COR-L47 (cell line): ENCODE measurements at places on chromosomes 1 and 21.

- no peak for DNase-seq
These were observed 107.8 kb upstream of the WNT4 start for GRCh38 chr1:22250724-22251123.

DNA sequence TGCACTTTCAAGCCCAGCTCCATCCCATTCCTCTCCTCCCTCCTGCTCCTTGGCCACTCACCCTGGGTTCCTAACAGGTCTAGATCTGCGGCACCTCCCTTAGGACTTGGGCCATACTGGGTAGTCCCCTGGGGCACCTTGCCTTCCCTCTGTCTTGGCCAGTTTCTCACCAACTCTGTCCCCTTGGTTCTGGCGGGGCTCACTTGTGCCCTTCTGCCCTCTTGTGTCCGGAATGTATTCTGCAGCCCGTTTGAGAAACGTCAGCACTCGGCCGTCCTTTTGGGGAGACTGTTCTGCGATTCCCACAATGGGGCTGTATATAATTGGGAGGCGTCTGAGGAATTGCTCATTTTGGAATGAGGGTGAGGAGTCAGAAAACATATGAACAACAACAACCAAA lies 162.4 kb downstream of the ZSCAN20 start:
- no peak for DNase-seq

GRCh38 chr1:99728494-99729235 lies 37.8 kb downstream of the FRRS1 start:
- no peak for DNase-seq

GRCh38 chr1:220893701-220894024 lies 14.4 kb downstream of the HLX start:
- no peak for DNase-seq

DNA sequence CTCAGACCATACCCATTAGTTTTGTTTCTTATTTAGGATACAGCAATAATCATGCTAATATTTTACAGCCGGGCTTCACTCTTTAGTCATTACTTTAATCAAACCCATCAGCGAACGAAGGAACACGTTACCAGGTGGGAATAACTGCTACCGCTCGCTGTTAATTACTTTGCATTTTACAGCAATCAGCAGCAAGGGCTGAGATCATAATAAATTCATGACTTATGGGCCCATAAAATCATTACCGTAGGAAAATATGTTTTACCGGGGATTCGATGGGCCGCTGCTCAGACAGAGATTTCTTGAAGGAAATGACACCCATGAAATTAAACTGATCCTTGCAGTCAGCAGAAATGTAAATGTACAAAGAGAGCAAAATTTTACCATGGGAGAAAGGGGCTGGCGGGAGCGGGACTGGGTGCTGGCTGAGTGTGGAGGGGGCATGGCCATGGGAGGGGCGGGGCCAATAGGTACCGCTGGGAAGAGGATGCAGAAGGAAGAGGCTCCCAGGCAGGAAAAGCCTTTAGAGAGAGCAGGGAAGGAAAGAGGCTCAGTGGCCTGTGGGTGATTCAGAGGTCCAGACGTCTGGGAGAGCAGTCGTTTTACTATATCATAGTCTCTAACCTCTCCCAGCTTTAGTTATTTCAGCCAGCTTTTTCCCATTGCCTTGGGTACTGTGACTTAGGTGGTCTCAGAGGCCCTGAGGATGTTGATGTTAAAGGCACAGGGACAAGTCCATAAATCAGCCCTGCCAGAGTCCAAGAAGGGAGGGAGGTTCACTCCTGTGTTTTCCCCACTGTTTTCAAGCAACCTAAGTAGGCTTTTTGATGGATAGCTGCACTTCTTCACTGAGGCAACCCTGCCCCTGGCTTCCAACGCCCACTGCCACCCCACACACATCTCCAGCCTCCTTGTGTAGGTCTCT lies 258.9 kb downstream of the SEC16B start:
- DNase-seq, result no peak

DNA sequence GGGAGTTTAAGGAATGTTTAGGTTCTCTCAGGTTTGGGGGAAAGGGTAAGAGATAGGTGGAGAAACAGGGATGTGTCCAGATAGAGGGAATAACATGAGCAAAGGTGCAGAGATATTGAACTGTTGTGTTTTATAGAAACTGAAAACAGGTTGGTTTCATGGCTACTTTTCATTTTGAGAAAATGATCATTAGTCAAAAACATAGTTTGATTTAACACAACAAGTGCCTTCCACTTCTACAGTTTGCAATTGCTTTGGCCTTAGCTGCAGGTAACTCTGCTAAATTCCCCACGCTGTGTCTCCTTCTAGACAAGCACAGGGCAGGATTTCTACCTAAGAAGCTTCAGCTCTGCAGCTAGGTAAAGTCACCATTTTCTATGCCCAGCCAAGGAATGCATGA lies 124.9 kb downstream of the RGS2 start:
- no peak for DNase-seq

GRCh38 chr21:45926281-45926680 lies 55.3 kb upstream of the COL6A1 start:
- no peak for DNase-seq

GRCh38 chr1:183946320-183946613 lies 91.3 kb downstream of the COLGALT2 start:
- no peak for DNase-seq

DNA sequence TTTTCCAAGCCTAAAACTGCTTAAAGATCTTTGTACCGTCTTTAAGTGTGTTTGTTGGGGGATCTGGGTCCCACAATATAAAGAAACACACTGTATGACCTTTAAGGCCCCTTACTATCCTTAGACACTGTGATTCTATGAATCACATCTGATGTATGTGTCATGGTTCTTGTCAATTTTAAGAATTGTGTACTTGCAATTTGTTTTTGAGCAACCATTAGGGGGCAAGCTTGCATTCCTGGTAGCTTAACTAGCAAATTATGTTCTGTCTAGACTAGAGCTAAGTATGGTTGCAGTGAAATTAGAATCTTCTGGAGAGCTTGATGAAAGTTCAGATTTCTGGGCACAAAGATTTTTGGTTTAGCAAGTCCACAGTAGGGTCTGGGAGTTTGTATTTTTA lies 219.5 kb downstream of the TPR start:
- DNase-seq, result peak; percentile 9

DNA sequence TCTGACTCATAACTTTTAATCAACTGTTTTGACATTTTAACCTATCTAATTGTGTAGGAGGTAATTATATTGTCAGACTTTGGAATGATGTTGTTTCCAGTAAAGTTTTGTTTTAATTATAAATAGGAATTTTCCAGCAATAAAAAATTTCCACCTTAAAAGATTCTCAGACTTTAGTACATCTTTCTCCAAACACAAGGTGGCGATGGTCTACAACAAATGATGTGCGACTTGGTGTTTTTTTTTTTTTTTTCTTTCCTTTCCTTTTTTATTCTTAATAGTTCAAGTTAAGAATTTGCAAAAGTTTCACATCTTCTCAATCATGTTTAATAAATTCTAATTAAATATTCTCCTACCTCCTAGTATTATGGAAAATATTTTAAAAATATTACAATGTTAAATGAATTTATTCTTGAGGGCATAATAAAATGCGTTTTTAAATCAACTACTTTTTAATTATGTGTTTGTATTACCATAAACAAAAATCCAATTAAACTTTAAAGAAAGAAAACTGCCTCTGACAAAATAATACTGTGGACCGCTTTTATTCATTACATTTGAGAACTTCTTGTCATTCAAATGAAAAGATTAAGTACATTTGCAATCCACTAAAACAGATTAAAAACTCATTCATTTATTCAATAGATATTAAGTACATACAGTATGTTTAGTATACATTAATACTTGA lies 4.4 kb upstream of the ADAMTS1 start:
- peak; percentile 54 for DNase-seq

- DNase-seq, result peak; percentile 41
These were observed 19.3 kb downstream of the F3 start for GRCh38 chr1:94522304-94522703.

DNA sequence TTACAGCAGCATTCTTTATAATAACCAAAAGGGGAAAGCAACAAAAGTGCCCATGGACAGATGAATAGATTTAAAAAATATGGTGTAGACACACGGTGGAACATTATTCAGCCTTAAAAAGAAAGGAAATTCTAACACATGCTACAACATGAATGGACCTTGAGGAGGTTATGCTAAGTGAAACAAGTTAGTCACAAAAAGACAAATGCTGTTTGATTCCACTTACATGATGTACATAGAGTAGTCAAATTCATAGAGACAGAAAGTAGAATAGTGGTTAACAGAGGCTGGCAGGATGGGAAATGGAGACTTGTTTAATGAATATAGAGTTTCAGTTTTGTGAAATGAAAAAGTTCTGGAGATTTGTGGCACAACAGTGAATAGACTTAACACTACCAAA lies 151.4 kb downstream of the CYYR1 start:
- no peak for DNase-seq

GRCh38 chr21:16186742-16187141 lies 457.0 kb downstream of the USP25 start:
- DNase-seq, result no peak
